ENCODE measurements at places on chromosomes 3 and 15. TPM values are rescaled to one million over a fixed set of nuclear protein-coding genes. Genes with fewer than 3 reads are reported as not detected.

Gene MAP3K13
- polyA plus RNA-seq: 14.0 TPM

Gene STARD9
- 18.0 TPM for polyA plus RNA-seq

Gene ATRIP
- 7.6 TPM for polyA plus RNA-seq

Gene A4GNT
- polyA plus RNA-seq: not detected

Gene STOML1
- polyA plus RNA-seq: 43.0 TPM

Gene FGD5
- 20.1 TPM for polyA plus RNA-seq

Gene SAMMSON
- not detected for polyA plus RNA-seq

Gene CCDC191
- 4.6 TPM for polyA plus RNA-seq

Gene USP50
- polyA plus RNA-seq: 0.57 TPM

Gene KBTBD12
- polyA plus RNA-seq: 19.4 TPM

Gene IQCH
- 0.53 TPM for polyA plus RNA-seq

Gene CHRNB4
- polyA plus RNA-seq: 0.30 TPM

Gene GOLGA8N
- 20.9 TPM for polyA plus RNA-seq

Gene IL5RA
- polyA plus RNA-seq: not detected

Gene GMPS
- 38.0 TPM for polyA plus RNA-seq

Gene HTR3E
- 0.14 TPM for polyA plus RNA-seq

Gene GOLGA6L7
- polyA plus RNA-seq: not detected

Gene DPPA4
- polyA plus RNA-seq: 0.94 TPM

Gene REC114
- 0.23 TPM for polyA plus RNA-seq

Gene FSTL1
- 471 TPM for polyA plus RNA-seq

Gene RAD51
- polyA plus RNA-seq: 6.1 TPM

Gene TRH
- polyA plus RNA-seq: not detected

Gene PYGO1
- polyA plus RNA-seq: 8.0 TPM

Gene SAMD7
- polyA plus RNA-seq: not detected

Gene GUCA1C
- not detected for polyA plus RNA-seq

Gene ARNT2
- 6.2 TPM for polyA plus RNA-seq

Gene GRIP2
- polyA plus RNA-seq: 30.7 TPM

Gene GPR149
- polyA plus RNA-seq: 0.14 TPM

Gene CHL1
- 2.6 TPM for polyA plus RNA-seq

Gene STRIT1
- polyA plus RNA-seq: 24.2 TPM

Gene DUOXA1
- polyA plus RNA-seq: 0.28 TPM

Gene MRAS
- 75.7 TPM for polyA plus RNA-seq

Gene IGSF10
- 2.8 TPM for polyA plus RNA-seq

Gene RAB6B
- polyA plus RNA-seq: 9.7 TPM

Gene IL20RB
- polyA plus RNA-seq: 0.97 TPM

Gene KCNMB2
- 9.0 TPM for polyA plus RNA-seq

Gene TGM5
- polyA plus RNA-seq: 0.08 TPM

Gene CISH
- polyA plus RNA-seq: 16.5 TPM

Gene SCG3
- polyA plus RNA-seq: not detected

Gene ZPLD1
- not detected for polyA plus RNA-seq

Gene C3orf22
- not detected for polyA plus RNA-seq

Gene C3orf20
- polyA plus RNA-seq: 0.08 TPM

Gene CNTN6
- polyA plus RNA-seq: 0.59 TPM

Gene WNT7A
- polyA plus RNA-seq: not detected

Gene GRM2
- polyA plus RNA-seq: 0.43 TPM

Gene IGSF11
- 0.86 TPM for polyA plus RNA-seq

Gene LIPH
- 0.25 TPM for polyA plus RNA-seq

Gene CERS3
- polyA plus RNA-seq: 1.1 TPM

Gene DCLK3
- polyA plus RNA-seq: 4.5 TPM

Gene ZIC1
- polyA plus RNA-seq: 12.6 TPM

Gene THSD4
- polyA plus RNA-seq: 17.5 TPM

Gene LTK
- polyA plus RNA-seq: 22.8 TPM

Gene EFHB
- 1.5 TPM for polyA plus RNA-seq

Gene PTPN23
- polyA plus RNA-seq: 28.3 TPM

Gene KY
- 96.9 TPM for polyA plus RNA-seq

Gene ARGFX
- polyA plus RNA-seq: not detected

All from hindlimb muscle (tissue), 1 donor.